Hair follicle dermal papilla cell (primary cell): ENCODE measurements at places on chromosomes 5 and 9. TPM values are rescaled to one million over a fixed set of nuclear protein-coding genes. Genes with fewer than 3 reads are reported as not detected.

ZNF608 gene
- 31.0 and 57.8 TPM in 2 replicates for total RNA-seq

COL23A1 gene
- total RNA-seq = 14.7 and 26.0 TPM in 2 replicates

ANKDD1B gene
- 0.12 and 0.32 TPM in 2 replicates for total RNA-seq

PRELID2 gene
- total RNA-seq = 10.4 and 10.9 TPM in 2 replicates

NUDT12 gene
- 8.4 and 11.4 TPM in 2 replicates for total RNA-seq
